Foreskin keratinocyte (primary cell): ENCODE measurements at places on chromosomes 3 and 15.

GRCh38 chr3:42092006-42092405, 849 bp downstream of the TRAK1 start:
- DNase-seq, result peak; percentile 25

DNA sequence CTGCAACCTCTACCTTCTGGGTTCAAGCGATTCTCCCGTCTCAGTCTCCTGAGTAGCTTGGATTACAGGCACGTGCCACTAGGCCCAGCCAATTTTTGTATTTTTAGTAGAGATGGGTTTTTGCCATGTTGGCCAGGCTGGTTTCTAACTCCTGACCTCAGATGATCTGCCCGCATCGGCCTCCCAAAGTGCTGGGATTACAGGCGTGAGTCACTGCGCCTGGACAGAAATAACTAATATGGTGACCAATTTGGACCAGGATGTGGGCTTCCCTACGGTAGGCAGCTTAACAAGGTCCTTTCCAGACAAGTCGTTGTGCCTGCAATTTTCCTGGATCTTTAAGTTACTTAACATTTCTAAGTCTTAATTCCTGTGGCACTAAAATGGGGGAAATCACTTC, 14.8 kb downstream of the WDR53 start:
- DNase-seq, result no peak

DNA sequence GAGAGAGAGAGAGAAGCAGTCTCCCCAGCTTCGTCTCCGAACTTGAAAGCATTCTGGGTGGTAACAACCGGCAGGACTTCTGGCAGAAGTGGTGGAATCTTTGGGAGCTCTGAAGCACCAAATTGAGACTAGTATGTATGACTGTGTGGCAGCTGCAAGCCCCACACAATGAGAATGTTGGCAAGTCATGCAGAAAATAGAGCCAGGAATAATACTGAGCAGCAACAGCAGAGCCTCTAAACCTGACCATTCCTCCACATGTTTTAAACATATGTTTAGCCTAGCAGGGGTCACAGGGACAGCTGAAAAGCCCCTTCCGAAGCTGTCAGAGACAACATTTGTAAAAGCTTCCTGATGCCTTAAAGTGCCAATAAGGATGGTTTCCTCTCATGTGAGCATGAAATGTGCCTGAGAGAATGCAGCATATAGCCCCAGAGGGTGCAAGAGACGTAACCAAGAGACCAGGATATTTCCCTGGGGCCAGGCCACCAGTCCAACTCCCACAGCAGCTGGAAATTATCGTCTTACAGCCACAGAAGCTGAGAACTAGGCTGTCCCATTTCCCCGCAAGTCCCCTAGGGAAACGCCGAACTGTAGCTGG, 178.6 kb upstream of the CCDC54 start:
- no peak for DNase-seq

- peak; percentile 12 for DNase-seq
Observed at GRCh38 chr15:85048430-85048829, 66.8 kb downstream of the PDE8A start.

GRCh38 chr3:155382396-155383042, 89.0 kb upstream of the STRIT1 start:
- peak; percentile 12 for DNase-seq

GRCh38 chr3:18344306-18345014, 80.7 kb downstream of the SATB1 start:
- DNase-seq, result no peak

- no peak for DNase-seq
Observed at GRCh38 chr3:153567011-153567410, 405.0 kb downstream of the RAP2B start.

DNA sequence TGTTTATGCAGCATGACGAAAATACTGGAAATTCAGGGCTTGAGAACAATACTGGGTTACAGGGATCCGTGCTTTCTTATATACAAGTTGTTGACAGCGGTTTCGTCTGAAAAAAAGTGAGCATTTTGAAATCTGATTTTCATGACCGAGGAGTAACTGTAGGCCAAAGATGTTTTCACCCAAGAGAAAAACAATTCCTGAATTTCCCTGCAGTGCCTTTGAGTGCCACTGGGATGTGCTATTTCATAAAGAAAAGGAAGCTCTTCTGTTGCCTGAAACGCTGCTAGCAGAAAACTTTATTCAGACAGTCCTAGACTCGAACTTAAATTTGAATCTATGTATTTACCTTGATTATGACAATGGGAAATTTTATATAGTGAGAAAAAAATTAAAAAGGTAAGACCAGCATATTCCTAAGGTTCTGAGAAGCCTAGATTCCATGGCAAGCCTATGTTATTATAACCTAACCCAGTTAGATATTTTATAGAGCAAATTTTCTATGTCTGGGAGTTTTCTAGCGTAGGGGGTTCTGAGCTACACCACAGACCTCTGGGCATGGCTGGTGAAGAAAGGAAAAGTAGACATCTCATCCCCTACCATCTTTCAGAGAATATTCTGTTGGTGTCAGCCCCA, 30.2 kb downstream of the KCNAB1 start:
- peak; percentile 7 for DNase-seq
